Suprapubic skin (tissue), 4 donors: ENCODE measurements at places on chromosomes 1 and 21.

GRCh38 chr1:9073143-9073542, 3.7 kb upstream of the SLC2A5 start:
- H3K4me1 ChIP-seq, result peaks cover 40% of the 10 kb centered on the region
- H3K27ac ChIP-seq, result no peak overlapping the region
- H3K4me3 ChIP-seq, result no peak overlapping the region
- DNase-seq, result no peak
- no peaks in the 10 kb centered on the region for H3K27me3 ChIP-seq

DNA sequence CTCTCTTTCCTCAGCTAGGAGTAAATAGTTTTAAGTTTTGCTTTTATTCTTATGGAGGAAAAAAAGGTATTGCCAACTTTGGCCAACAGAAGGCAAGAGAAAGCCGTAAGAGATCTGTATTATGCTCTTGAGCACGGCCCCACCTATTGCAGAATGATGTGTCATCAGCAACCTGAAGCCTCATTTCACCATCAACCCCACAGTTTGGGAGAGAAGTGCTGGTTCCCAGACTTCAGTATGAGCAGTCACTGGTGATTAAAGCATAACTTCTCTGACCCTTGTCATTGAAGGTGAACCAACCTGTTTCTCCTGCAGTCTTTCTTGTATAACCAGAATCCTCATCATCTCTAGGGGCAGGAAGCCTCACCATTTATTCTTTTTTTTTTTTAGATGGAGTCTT, 100.2 kb downstream of the SIPA1L2 start:
- DNase-seq, result no peak
- peaks cover 9% of the 10 kb centered on the region for H3K4me1 ChIP-seq
- H3K36me3 ChIP-seq, result no peaks in the 10 kb centered on the region
- no peak overlapping the region for H3K4me3 ChIP-seq

DNA sequence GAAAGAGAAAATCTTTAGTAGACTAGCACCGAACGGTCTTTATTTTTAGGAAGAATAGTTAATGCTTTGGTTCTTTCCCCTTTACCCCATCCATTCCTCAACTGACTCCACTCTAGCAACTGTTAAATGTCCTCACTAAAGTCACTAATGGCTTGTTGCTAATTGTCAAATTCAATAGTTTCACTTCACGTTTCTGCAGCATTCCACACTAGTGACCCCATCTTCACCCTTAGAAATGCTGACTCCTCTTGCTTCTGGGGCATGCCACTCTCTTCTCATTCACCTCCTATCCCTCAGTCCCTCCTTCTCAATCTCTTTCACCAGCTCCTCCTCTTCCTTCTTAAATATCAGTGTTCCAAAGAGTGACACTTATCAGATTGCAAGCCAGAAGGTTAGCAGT, 19.4 kb upstream of the CADM3 start:
- no peaks in the 10 kb centered on the region for H3K36me3 ChIP-seq
- H3K4me1 ChIP-seq, result no peaks in the 10 kb centered on the region
- H3K4me3 ChIP-seq, result no peak overlapping the region
- DNase-seq, result no peak

- no peak for DNase-seq
- H3K4me3 ChIP-seq, result no peak overlapping the region
- no peak overlapping the region for H3K27ac ChIP-seq
- H3K4me1 ChIP-seq, result no peaks in the 10 kb centered on the region
These were observed 90.6 kb upstream of the KCTD3 start for GRCh38 chr1:215476541-215476940.

DNA sequence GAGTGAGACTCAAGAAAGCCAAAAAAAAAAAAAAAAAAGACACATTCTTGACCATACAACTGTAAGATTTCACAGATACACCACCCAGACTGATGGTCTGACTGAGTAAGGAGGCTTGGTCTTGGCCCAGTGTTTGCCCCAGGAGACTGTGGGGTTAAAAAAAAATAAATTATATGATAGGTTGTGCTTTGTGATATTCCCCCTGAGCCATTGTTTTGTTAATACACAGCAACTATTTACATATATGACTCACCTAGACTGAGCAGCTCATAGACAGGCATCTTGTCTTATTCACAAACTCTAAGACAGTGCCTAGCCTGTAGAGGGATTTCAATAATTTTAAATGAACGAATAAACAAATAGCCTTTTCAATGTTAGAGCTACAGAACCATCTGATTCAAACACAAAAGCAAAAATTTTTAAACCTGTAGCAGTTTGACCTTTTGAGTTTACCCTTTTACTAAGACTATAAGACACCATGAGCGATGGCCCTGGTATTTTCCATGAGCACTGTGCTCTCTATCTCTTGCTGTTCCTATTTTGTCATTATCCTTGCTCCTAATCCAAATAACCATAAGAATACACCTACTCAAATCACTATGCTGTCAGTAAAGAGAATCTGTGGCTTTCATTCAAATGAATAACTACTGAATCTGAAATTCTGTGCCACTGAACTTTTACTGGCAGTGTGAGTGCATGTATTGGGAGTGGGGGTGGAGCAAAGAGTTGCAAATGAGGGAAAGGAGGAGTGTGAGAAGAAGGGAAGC, 199.4 kb upstream of the PTBP2 start:
- H3K4me1 ChIP-seq, result peaks cover 27% of the 10 kb centered on the region
- no peaks in the 10 kb centered on the region for H3K36me3 ChIP-seq
- no peak overlapping the region for H3K27ac ChIP-seq
- no peak overlapping the region for H3K4me3 ChIP-seq
- H3K27me3 ChIP-seq, result no peaks in the 10 kb centered on the region
- no peak for DNase-seq

DNA sequence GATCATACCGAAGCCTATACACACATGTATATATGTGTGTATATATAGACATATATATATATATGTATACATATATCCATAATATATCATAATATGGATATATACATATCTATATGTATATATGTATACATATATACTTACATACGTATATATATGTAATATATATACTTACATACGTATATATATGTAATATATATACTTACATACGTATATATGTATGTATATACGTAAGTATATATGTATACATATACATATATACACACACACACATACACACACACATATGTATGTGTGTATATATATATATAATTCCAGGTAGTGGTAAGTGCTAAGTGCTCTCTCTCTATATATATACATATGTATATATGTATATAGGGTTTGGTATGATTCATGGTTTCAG, 9.7 kb upstream of the TMEM35B start:
- H3K4me3 ChIP-seq, result no peak overlapping the region
- H3K36me3 ChIP-seq, result peaks cover 28% of the 10 kb centered on the region

DNA sequence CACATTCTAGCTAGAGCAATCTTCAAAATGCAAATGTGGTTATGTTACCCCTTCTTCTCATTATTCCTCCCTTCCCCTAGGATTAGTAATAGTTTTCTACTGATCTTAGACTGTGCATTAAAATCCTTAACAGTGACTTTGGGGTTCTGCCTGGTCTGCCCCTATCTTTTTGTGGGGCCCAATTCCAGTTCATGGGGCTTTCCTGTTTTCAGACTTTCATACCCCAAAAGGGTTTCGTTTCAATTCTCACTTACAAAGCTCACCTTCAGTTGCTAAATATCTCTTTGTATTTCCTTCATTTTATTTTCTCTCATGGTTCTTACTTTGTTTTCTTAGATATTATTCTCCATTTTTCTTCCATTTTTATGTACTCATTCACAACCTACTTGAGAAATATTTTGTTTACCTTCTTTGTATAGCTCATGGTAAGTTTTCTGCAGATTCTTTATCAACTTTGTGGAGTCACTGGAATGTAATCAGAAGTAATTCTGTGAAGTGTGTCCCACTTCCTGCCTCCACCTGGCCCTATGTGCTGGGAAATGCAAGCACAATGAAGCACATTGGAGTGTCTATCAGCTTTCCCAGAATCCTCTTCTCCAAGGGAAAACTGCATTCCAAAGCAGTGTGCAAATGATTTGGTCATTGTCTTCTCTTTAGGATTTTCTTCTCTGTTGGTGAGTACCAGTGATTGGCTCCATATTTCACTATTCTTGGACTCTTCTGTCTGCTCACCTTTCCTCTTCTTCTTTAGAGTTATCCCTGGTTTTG, 350.2 kb downstream of the ZNF326 start:
- no peaks in the 10 kb centered on the region for H3K36me3 ChIP-seq
- DNase-seq, result no peak
- H3K27me3 ChIP-seq, result no peaks in the 10 kb centered on the region
- no peak overlapping the region for H3K27ac ChIP-seq
- H3K4me1 ChIP-seq, result no peaks in the 10 kb centered on the region

DNA sequence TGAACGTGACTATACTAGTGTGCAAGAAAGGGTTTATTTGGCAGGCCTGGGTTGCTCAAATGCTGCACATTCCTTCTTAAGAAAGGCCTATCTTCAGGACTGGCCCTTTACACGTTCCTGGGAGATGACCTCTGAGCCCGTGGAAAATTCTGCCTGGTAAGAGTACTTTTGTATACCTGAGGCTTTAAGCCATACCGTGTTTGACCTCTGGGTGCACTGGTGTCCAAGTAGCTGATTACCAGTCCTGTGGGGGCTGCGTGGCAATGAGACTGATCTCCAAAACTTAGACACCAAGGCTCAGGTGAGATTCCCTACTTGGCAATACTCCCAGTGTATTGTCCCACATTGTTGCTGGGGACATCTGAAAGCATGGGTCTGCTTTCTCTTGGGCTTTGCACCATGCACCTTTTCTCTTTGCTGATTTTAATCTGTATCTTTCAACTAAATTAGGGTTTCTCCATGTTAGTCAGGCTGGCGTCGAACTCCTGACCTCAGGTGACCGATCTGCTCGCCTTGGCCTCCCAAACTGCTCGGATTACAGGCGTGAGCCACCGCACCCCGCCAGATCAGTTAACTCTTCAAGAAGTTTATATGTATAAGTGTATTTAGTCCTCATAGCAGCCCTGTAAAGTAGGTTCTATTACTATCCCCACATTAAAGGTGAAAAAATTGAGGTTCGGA, 44.5 kb downstream of the TRIM33 start:
- no peak for DNase-seq
- H3K27ac ChIP-seq, result no peak overlapping the region
- no peaks in the 10 kb centered on the region for H3K27me3 ChIP-seq
- peaks cover 35% of the 10 kb centered on the region for H3K4me1 ChIP-seq
- no peak overlapping the region for H3K4me3 ChIP-seq

DNA sequence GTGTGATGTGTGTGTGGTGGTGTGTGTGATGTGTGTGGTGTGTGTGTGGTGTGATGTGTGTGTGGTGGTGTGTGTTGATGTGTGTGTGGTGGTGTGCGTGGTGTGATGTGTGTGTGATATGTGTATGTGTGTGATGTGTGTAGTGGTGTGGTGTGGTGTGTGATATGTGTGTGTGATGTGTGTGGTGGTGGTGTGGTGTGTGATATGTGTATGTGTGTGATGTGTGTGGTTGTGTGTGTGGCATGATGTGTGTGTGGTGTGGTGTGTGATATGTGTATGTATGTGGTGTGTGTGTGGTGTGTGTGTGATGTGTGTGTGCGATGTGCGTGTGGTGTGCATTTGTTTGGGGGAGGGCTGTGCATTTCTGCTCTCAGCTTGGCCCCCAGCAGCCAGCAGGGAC, 7.1 kb upstream of the PCBP3 start:
- H3K27ac ChIP-seq, result no peak overlapping the region
- peaks cover 20% of the 10 kb centered on the region for H3K27me3 ChIP-seq
- no peak for DNase-seq
- H3K4me1 ChIP-seq, result peaks cover 11% of the 10 kb centered on the region
- H3K36me3 ChIP-seq, result no peaks in the 10 kb centered on the region
- H3K4me3 ChIP-seq, result no peak overlapping the region

- H3K36me3 ChIP-seq, result peaks cover 72% of the 10 kb centered on the region
- no peak overlapping the region for H3K4me3 ChIP-seq
- no peaks in the 10 kb centered on the region for H3K4me1 ChIP-seq
- DNase-seq, result no peak
- no peaks in the 10 kb centered on the region for H3K27me3 ChIP-seq
These were observed 67.6 kb downstream of the MTR start for GRCh38 chr1:236862615-236863211.

DNA sequence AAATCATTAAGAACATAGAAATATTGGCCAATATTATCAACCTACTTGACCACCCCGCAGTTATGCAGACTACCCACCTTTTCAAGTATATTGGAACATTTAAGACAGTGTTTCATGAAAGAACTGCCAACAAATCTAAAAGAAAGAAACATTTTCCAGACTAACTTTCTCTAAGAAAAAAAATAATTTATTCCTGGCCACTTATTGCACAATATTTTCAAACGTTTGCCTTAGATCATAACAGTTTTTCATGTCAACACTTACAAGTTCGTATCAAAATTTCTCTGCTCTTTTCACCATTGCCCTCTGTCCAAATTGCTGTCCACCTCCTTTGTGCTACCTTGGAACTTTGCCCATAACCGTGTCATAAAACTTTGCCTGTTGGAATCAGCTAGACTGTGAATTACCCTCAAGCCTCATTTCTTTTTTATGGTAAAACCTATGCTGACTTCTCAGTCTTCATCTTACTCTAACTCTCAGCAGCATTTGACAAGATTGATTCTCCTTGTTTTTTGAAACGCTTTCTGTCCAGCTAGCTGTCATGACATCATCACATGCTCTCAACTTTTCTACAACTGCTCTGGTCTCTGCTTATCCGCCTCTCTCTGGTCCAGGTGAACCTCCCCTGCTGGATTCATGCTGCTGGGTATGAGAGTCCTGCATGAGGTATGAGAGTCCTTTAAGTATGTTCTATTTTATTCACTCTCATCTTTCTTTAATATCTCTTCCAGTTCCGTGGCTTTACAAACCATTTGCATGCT, 92.8 kb upstream of the CHRM3 start:
- no peak overlapping the region for H3K4me3 ChIP-seq
- no peaks in the 10 kb centered on the region for H3K27me3 ChIP-seq
- no peak overlapping the region for H3K27ac ChIP-seq
- no peak for DNase-seq
- no peaks in the 10 kb centered on the region for H3K36me3 ChIP-seq

GRCh38 chr1:168476588-168477385, 67.0 kb downstream of the XCL2 start:
- no peak for DNase-seq
- H3K4me1 ChIP-seq, result peaks cover 21% of the 10 kb centered on the region
- no peaks in the 10 kb centered on the region for H3K36me3 ChIP-seq
- no peak overlapping the region for H3K4me3 ChIP-seq

DNA sequence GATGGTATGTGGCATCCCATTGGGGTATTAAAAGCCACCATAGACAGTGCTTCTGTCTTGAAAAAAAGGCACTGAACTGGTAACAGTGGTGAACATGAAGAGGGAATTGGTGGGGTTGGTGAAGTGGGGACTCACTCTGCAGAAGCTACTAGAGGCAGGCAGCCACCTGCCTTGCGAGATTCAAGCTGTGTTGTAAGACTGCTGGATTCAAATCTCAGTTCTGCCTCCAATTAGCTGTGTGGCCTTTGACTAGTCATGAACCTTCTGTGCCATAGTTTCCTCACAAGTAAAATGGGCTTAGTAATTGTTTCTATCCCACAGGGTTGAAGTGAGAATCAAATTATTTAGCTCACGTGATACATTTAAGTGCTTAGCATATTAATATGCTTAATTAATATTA, 16.6 kb upstream of the ELOA start:
- peaks cover 16% of the 10 kb centered on the region for H3K4me1 ChIP-seq
- H3K27me3 ChIP-seq, result no peaks in the 10 kb centered on the region
- no peaks in the 10 kb centered on the region for H3K36me3 ChIP-seq
